Daoy (cell line): ENCODE measurements at places on chromosomes 16 and 17. TPM values are rescaled to one million over a fixed set of nuclear protein-coding genes. Genes with fewer than 3 reads are reported as not detected.
A peak's percentile ranks its signal among the peaks of the same experiment; 100 is the strongest.

Gene ATAD5
- total RNA-seq, result 9.7 and 11.0 TPM in 2 replicates

Gene MMP25
- total RNA-seq, result 0.17 and 0.54 TPM in 2 replicates

Gene TPPP3
- total RNA-seq, result 0.71 TPM in 1 of 2 replicates, not detected in the other

Gene CACNG5
- not detected in 2 replicates for total RNA-seq

Gene NTN1
- total RNA-seq, result 6.8 and 7.1 TPM in 2 replicates

Gene TMEM132E
- total RNA-seq, result not detected in 2 replicates

Gene SHBG
- total RNA-seq, result 0.69 TPM in 1 of 2 replicates, not detected in the other

Gene TRAF4
- 20.4 and 23.7 TPM in 2 replicates for total RNA-seq

- no peak for DNase-seq
These were observed 2.2 kb upstream of the SLC12A3 start for GRCh38 chr16:56862776-56863175.

DNA sequence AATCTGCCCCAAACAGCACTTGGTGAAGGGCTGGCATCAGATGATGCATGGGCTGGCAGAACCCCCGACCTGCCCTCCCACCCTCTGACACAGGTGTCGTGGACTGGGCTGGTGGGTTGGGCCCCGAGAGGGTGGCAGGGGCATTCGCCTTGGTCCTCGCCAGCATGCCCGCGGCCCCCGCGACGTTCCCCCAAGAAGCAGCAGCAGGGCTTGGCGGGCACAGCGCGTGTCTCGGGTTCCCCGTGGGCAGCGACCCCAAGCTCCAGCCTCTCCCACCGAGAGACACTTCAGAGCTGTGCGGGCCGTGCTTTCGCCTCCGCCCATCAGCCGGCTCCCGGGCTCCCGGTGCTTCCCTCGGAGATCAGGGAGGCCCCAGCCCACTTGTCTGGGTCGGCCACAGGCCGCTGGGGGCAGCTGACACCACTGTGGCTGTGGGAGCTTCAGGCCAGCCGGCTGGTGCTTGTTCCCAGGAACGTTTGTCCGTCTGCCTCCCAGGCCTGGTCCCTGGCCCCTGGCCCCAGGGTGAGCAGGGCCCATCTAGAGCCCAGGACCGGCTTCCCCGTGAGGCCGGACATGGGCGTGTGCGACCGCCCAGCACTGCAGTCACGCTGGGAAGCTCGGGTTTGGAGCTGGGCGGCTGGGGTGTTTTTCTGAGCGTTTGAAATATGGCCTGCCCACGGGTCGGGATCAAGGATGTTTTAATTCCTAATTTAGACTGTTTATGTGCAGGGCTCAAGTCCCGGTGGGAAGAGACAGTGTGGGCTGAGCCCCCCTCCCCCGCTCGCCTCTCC lies 16.6 kb downstream of the CACNA1H start:
- no peak for DNase-seq

- DNase-seq, result peak; percentile 88
These were observed 1.5 kb upstream of the GFAP start for GRCh38 chr17:44916781-44917241.

DNA sequence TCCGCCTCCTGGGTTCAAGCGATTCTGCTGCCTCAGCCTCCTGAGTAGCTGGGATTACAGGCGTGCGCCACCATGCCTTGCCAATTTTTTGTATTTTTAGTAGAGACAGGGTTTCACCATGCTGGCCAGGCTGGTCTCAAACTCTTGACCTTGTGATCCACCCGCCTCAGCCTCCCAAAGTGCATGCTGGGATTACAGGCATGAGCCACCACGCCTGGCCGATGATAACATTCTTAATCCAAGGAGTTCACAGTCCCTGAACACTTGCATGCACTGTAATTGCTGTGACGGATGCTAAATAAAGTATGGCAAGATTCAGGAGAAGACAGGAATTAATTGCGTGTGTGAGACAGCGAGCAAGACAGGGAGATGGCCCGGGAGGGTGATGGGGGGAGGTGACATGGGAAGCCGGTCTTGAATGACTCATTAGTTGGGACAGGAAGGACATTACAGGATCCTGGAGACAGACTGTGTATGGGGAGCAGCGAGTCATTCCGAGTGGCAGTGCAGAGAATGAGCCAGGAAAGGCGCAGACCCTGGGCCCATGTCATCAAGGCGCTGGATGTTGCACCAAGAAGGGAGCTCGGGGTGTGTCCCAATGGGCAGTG lies 6.7 kb downstream of the ABCA3 start:
- DNase-seq, result peak; percentile 35

DNA sequence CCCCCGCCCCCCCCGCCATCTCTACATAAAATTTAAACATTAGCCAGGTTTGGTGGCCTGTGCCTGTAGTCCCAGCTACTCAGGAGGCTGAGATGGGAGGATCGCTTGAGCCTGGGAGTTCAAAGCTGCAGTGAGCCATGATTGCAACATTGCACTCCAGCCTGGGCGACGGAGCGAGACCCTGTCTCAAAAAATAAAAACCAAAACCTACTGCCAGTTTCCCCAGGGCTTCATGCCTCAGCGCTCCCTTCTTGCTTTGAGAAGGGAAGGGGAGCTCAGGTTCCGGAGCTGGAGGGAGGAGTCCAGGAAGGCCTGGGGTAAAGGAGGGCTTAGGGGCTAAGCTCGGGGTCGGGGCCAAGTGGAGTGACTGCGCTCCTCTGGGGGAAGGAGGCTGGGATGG lies 20.5 kb downstream of the PLCD3 start:
- DNase-seq, result no peak

- DNase-seq, result no peak
These were observed 8.1 kb downstream of the ZC3H7A start for GRCh38 chr16:11788914-11789313.

DNA sequence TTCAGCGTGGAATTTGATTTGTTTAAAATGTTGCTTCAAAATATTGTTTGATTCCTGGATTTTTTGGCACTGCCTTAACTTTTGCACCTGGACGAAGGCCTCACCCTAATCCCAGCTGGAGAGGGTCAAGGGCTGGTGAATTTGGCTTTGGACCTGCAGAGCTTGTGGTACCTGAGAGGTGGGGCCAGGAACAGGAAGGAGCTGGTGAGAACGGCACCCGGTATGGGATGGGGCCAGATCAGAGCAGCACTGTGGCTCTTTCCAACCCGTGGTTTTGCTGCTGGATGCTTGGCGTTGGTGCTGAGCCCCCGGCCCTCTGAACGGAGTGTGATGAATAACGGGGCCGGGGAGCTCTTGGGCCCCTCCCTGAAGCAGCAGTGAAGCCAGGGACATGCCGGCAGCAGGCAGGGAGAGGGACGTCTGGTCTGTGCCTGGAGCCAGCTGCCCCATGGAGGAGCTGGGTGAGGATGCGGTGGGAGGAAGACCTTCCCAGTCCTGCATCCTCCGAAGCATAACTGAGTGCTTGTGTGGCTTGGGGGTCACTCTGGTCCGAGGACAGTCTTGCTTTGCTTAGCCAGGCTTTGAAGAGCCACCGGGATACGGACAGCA lies 275.4 kb downstream of the SEC14L1 start:
- DNase-seq, result no peak

GRCh38 chr17:61245706-61246135 lies 153.9 kb upstream of the TBX2 start:
- DNase-seq, result no peak

DNA sequence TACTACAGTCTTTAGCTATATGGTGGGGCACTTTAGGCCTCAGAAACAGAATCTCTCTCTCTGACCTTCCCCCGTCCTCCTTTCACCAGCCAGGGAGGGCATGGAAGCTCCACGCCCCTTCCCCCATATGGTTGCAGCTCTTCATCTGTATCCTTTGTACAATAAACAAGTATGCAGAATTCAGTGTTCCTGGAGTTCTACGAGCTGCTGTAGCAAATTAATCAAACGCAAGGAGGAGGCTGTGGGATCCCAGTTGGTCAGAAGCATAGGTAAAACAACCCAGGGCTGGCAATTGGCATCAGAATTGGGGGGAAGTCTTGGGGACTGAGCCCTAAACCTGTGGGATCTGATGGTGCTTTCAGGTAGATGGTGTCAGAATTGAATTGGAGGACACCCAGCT lies 163.7 kb upstream of the NLRP1 start:
- no peak for DNase-seq

DNA sequence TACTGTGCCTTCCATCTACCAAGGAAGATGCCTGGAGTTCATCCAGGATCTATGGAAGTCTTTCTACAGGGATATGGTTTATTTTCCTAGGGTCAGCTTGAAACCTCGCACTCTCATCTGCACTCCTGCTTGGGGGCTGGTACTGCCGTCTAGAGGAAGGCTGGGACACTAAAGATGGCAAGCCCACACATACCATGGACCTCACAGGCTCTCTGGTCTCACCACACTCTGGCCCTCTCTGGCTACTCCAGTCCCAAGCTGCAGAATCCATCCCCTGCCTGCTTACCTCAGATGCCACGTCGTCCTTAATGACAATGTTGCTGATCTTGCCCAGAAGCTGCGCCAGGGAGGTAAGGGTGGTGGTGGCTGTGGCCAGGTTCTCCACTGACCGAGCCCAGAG lies 2.1 kb upstream of the UNC119 start:
- no peak for DNase-seq

DNA sequence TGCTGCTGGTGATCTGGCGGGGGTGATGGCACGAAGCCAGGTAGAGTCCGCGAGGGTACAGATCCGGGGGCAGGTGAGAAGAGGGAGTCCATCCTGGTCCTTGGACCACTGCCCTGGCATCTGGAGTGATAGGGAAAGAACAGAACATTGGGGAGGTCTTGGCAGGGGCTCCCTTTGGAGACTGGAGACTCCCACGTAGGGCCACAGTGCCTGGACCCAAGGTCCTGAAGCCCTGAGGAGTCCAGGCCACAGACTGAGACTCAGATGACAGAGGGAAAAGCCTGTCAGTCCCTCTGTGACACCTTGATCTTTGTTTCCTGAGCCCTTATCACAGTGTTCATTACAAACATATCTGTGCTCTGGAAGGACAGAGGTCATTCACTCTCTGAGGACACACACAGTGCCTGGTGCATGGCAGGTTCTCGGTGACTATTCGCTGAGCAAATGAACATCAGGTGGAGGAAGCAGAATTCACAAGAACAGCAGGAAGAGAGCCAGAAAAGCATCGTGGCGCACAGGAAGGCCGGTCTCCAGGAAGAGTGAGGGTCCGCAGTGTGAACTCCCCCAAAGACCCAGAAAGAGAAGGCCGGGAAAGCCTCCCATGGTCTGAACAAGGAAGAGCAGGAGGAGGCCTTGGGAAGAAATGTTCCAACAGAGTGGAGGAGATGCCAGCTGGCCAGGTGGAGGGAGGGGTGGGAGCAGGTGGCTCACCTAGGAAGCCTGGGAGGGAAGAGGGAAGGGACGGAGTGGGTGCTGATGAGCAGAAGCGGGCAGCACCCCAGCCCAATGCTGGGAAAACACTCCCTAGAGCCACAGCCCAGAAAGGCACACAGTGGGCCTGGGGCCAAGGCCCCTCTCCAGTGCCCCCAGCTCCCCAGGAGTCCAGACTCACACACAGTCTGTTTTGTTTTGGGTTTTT lies 20.5 kb downstream of the PEMT start:
- DNase-seq, result no peak

DNA sequence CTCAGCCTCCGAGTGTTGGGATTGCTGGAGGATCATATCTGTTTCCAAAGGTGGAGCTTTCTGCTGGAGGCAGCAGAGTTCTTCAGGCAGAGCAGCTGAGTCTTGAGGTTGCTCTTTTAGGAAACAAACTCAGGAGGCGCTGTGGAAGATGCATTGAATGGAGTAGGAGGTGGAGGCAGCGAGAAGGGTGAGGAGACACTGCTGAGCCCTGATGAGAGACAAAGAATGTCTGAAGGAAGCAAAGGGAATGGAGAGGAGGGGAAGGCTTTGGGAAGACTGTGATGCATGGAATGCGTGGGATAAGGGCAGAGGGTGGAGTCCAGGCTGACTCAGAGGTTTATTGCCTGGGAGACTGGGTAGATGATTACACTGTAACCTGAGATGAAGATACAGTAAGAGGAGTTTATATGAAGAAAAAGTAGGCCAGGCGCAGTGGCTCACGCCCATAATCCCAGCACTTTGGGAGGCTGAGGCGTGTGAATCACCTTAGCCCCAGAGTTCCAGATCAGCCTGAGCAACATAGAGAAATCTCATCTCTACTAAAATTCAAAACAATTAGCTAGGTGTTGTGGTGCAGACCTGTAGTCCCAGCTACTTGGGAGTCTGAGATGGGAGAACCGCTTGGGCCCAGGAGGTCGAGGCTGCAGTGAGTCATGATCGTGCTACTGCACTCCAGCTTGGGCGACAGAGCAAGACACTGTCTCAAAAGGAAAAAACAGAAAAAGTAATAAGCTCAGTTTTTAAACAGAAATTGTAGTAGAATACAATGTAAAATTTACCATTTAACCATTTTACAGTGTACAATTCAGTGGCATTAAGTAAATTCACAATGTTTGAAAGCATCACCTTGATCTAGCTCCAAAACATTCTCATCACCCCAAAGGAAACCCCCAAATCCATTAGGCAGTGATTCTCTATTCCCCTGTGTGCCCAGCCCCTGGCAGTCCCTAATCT lies 17.8 kb upstream of the TMEM219 start:
- DNase-seq, result peak; percentile 96

GRCh38 chr17:66580184-66580955 lies 254.5 kb upstream of the CACNG5 start:
- DNase-seq, result no peak
